ENCODE measurements at places on chromosomes 3 and 15.

GRCh38 chr3:123728014-123728413 lies 143.2 kb upstream of the HACD2 start:
- DNase-seq, result no peak

DNA sequence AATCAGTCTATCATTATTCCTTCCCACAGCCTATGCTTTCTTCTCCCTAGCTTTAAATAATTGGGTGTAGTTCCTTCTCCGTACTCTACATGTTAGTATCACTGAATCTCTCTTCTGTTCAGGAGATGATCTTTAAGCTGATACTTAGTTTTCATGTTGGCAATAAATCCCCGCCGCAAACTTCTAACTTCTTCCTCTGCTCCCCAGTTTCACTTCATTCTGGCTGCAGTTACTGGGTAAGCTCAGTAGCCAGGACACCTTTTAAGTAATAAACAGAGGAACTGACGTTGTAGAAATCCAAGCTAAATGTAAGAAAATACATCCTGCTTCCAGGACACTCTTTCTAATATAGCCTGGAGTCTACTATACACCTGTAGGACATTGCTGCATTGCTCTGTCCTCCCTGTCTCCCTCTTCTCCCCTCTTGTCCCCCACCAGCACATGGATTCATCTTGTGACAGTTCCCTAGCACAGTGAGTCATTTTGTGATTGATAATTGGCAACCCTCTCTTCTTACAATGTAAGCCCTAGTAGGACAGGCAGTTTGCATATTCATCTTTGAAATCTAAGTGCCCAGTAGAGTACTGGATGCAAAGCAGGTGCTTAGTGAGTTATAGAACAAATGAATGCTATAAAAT lies 598.2 kb downstream of the UNC13C start:
- no peak for DNase-seq

GRCh38 chr3:83823095-83823494 lies 1135.7 kb upstream of the CADM2 start:
- DNase-seq, result no peak

GRCh38 chr3:168156479-168156878 lies 60.8 kb upstream of the GOLIM4 start:
- DNase-seq, result no peak

- no peak for DNase-seq
Measured at GRCh38 chr15:89230277-89230676, 8.9 kb upstream of the RLBP1 start.

GRCh38 chr3:181486141-181486885 lies 225.4 kb upstream of the SOX2 start:
- DNase-seq, result no peak

GRCh38 chr3:189041482-189042090 lies 130.2 kb upstream of the TPRG1 start:
- DNase-seq, result peak; percentile 52

GRCh38 chr3:171282041-171282440 lies 178.2 kb downstream of the TNIK start:
- no peak for DNase-seq

DNA sequence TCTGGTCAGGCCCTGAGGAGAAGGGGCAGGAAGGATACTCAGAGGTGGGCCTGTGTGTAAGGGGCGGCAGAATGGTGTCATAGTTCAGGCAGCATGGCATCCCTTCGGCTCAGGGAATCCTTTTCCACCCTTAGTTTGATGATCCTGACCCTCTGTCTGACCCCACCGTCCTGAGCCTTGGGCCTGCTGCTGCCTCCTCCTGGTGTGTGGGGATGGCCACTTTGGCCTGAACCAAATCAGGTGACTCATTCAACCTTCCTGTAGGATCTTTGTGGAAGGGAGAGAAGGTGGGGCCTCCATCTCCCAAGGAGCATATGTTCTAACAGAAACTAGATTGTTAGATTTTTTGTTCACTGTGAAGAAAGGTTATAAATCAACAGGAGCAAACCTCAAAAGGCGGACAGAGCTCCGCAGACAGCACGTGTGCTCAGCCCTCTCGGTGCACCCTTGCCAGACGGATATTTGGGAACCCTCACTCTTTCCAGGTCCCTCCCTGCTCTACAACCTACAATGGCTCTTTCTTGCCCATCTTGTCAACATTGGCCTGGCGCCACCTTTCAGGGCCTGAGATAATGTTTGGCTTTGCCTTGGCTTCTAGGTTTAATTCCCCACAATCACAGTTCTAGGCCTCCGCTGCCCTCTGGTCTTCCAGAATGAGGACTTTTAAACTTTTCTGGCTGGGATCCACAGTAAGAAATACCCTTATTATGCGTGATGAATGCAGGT lies 21.7 kb downstream of the THSD4 start:
- no peak for DNase-seq

- DNase-seq, result no peak
Measured at GRCh38 chr3:188890572-188891270, 281.1 kb upstream of the TPRG1 start.

DNA sequence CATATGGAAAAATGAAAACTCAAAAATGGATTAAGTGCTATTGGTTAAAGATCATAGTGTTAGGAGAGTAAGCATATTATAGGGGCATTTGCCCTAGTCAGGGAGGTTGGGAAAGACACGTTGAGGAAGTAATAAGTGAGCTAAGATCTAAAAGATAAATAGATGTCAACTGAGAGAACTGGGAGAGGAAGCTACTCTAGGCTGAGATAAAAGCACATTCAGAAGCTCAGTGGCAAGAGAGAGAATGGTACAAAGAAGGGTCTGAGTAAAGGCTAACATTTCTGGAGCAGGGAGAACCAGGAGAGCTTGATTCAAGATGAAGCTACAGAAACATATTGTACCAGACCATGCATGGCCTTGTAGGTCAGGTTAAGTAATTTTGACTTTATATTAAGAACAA lies 63.9 kb downstream of the TRPC1 start:
- DNase-seq, result no peak

DNA sequence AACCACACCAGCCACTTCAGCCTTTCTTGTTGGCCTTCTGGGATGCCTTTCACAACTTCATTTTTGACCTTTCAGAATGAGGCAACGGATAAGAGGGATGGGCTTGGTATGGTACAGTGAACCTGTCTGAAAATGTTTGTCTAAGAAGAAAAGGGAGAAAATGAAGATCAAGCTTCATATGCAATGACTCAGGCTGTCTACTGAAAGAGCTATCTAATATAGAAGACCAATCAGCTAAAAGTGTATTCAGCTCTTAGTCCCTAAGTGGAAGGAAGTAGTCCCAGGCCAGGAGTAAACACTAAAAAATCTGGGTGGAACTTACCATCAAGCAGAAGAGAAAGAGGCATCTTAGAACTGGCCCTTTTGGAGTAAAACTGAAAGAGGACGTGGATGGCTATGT lies 12.2 kb upstream of the UPK1B start:
- no peak for DNase-seq

DNA sequence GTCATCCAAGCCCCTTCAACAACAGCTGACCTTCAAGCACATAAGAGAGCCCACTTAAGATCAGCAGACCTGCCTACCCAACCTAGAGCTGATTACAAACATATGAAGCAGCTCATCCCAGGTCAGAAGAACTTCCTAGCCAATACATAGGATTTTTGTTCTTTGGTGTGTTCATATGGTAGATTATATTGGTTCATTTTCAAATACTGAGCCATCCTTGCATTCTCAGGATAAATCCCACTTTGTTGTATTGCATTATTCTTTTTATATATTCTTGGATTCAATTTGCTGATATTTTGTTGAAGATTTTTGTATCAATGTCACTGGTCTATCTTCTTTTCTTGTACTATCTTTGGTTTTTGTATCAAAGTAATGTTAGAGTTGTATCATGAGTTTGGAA lies 107.3 kb upstream of the STT3B start:
- no peak for DNase-seq

GRCh38 chr3:69767571-69767970 lies 28.3 kb downstream of the MITF start:
- DNase-seq, result no peak

GRCh38 chr3:191382661-191383060 lies 52.3 kb upstream of the UTS2B start:
- no peak for DNase-seq

- no peak for DNase-seq
Measured at GRCh38 chr3:197103766-197104165, 74.1 kb upstream of the MELTF start.

- DNase-seq, result no peak
Measured at GRCh38 chr3:10762611-10763247, 53.3 kb upstream of the SLC6A11 start.

- DNase-seq, result no peak
Measured at GRCh38 chr15:40918146-40918798, 10.9 kb upstream of the DLL4 start.

- no peak for DNase-seq
Measured at GRCh38 chr3:53688989-53689388, 157.2 kb downstream of the CHDH start.

DNA sequence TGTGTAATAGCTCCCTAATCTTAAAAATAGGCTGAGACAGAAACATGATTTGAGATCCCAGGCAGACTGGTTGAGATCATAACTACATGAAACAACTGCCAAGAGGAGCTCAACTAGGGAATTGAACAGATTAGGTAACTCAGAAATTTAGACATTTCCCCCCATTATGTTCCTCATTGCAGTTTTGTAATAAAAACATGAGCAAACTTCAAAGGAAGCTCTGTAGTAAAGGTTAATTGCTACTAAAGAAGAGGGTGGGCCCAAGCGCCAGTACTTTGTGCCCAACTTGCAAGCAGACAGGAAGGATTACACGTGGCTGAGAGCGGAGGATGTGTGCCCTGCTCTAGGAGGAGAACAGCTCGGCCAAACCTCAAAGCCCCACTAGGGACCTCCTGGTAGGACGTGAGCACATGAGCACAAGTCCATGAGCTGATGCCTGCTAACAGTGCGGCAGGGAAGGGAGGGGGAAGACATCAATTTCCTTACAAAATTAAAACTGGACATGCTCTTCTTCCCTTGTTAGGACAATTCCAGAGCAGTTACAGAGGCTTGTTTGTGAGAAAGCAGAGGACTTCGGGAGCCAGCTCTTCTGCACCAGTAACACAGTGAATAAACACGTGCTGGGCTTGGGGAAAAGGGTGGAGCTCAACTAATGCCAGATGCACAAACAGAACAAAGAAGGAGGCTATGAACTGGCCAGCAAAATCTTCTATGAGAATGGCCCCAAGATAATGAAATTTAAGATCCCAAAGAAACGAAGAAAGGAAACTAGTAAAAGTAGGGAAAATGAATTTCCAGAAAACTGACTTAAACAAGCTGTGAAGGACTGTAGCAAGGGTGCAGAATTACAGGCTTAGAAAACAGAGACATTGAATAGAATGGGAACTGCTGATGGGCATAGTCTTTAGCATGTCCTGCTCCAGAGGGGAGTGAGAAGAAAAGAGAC lies 275.5 kb downstream of the MECOM start:
- no peak for DNase-seq

DNA sequence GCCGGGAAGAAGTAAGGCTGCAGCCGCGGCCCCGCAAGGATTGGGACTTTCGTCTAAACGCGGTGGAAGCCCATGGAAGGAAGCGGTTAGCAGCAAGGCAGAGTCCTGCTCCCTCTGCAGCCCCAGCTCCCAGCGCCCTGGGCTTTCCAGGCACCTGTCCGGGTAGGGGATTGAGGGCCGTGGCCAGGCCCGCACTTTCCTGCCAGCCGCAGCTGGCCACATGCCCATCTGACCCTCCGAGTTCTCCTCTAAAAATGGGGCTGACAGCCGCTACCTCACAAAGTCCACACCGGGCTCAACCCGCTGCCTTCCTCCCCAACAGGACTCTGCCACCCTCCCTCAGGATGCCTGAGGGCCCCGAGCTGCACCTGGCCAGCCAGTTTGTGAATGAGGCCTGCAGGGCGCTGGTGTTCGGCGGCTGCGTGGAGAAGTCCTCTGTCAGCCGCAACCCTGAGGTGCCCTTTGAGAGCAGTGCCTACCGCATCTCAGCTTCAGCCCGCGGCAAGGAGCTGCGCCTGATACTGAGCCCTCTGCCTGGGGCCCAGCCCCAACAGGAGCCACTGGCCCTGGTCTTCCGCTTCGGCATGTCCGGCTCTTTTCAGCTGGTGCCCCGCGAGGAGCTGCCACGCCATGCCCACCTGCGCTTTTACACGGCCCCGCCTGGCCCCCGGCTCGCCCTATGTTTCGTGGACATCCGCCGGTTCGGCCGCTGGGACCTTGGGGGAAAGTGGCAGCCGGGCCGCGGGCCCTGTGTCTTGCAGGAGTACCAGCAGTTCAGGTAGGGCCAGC lies 1.9 kb downstream of the NEIL1 start:
- no peak for DNase-seq

- DNase-seq, result no peak
Measured at GRCh38 chr15:60351066-60351465, 46.7 kb downstream of the ANXA2 start.

GRCh38 chr15:72302955-72303354 lies 17.0 kb downstream of the CELF6 start:
- DNase-seq, result no peak

DNA sequence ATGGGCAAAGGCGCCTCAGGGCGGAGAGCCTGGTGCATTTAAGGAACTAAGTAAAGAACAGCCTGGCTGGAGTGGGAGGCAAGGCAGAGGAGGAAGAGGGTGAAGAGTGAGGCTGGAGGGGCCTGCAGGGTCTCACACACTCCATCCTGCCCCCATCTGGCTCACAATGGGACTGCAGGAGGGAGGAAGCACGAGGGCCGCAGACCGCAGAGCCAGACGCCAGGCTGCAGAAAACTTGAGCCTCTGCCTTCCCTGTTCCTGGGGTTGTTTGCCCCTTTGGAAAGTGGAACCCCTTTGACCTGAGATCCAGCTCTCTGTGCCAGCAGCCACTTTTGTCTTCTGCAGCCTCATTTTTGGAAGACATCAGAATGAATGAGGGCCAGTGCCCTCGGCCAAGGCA lies 138.0 kb downstream of the SRGAP3 start:
- no peak for DNase-seq

GRCh38 chr3:73855813-73856212 lies 231.1 kb upstream of the PDZRN3 start:
- DNase-seq, result no peak

DNA sequence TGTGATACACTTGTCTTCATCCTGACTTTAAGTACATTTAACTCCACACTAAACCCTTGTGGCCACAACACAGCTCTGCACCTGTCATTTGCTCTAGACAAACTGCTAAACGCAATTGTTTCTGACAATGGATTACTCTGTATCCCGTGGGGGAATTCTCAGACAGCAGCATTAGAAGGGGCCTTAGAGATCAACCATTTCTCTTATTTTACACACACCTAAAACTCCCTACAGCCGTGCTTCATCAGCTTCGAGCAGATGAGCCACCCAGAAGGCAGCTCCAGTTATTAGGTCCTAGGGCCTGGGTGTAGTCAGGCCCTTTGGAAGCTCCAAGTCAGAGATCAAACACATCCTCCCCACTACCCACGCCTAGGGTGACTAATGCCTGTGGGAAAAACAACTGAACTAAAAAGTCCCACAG lies 1.3 kb upstream of the IL12A start:
- no peak for DNase-seq

DNA sequence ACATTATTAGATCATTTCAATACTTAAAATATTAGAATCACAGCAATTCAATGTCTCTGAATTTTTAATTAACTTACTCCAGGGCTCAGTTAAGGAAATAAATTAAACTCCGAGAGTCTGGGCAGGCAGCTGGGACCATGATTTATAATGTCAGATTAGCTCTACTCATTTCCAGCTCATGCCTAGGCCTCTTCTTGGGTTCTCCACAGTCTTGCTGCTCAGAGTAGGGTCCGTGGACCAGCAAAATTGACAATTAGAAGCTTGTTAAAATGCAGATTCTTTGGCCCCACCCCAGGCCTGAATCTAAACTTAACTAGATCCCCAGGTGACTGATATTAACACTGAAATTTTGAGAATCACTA lies 28.2 kb downstream of the ADAMTS9 start:
- no peak for DNase-seq
